ENCODE measurements at places on chromosomes 11 and 22.

DNA sequence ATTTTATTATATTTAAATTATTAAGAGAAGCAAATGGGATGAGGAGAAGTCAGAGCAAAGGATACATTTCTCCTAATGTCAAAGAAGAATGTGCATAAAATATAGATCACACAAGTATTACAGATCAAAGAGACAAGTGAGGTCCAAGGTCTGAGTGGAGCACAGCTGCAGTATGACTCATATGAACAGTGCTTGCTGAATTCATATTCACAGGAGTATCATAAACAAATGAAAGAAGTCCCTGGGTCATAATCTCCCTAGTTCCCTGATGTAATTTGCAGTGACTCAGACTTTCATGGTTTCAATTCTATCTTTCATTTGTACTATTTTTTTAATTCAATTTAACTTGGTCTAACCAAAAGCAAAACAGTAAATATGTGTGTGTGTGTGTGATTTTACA, 499.0 kb upstream of the CCDC179 start:
- DNase-seq: peak; percentile 90

- peak; percentile 39 for DNase-seq
Measured at GRCh38 chr11:81700076-81700475, 1033.6 kb downstream of the FAM181B start.

DNA sequence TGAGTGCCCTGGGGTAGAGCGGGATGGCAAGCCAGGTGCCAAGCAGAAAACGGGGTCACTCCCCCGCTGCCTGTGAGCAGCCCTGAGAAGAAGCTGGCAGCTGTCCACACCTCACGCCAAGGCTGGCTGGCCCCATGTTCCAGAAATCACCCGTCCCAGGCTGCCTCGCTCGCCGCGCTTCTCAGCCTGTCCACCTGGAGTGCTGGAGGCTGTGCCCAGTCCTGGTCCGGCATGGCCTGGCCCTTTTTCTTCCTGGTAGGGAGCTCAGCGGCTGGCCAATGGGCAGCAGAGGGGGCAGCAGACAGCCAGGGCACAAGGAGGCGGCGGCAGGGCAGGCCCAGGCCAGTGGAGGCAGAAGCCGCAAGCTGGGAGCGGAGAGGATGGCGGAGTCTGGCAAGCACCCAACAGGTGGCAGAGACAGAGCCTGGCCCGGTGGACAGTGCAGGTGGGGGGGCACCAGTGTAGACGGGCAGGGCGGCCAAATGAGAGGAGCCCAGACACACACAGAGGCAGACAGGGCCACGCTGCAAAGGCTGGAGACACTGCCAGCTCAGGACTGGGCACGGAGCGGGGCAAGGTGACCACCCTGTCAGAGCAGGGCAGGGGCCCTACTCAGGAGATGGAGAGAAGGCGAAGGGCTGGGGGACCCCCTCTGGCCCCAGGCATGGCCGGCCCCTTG, 37.2 kb upstream of the TH start:
- no peak for DNase-seq

- DNase-seq: no peak
Measured at GRCh38 chr11:97048481-97048880, 658.7 kb downstream of the JRKL start.

GRCh38 chr11:73463359-73463758, 87.2 kb downstream of the RELT start:
- peak; percentile 89 for DNase-seq

GRCh38 chr11:82523141-82523540, 210.5 kb downstream of the FAM181B start:
- DNase-seq: no peak

All from amniotic epithelial cell (primary cell).